ENCODE measurements at places on chromosomes 7 and 10. TPM values are rescaled to one million over a fixed set of nuclear protein-coding genes. Genes with fewer than 3 reads are reported as not detected.

The EN2 gene
- polyA plus RNA-seq = not detected

DNA sequence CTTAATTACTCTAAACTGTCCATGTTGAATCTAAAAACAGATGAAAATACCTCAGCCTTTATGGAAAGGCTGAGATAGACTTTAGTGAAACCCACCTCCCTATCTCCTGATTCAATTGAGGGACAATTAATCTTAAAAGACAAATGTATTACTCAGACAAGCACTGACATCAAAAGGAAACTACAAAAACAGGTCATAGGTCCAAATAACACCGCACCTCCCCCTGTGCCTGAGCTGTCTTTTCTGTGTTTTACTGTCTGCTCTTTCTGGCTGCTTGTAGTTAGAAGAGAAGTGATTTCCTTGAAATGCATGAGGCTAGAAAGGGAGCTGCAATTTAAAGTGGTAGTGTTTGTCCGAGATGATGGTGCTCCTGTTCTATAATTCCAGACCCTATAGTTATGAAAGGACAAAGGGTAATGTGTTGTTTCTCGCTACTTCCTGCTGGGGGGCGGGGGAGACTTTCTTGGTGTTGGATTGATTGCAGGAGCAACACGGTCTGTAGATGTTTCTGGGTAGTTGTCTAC lies 16.0 kb downstream of the AKR1C8 start:
- DNase-seq = no peak

- DNase-seq = no peak
These were observed 59.7 kb upstream of the CCDC71L start for GRCh38 chr7:106720641-106721040.

DNA sequence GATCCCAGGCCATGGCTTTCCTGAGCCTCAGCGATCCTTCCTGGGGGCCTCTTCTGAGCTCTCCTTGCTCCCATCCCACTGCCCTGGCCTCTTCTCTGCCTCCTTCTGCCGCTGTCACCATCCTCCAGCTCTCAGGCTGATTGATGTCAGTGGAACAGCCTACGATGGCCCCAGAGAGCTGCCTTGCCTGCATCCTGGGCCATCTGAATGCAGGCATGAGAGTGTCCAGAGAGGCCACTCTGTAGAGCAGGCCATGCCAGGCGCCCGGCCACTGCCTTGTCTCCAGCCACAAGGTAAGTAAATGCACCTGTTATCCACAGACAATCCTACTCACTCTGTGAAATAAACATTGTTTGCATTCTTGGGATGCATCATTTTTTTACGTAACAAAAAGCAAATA lies 171.4 kb upstream of the PPP2R2D start:
- DNase-seq = no peak

DNA sequence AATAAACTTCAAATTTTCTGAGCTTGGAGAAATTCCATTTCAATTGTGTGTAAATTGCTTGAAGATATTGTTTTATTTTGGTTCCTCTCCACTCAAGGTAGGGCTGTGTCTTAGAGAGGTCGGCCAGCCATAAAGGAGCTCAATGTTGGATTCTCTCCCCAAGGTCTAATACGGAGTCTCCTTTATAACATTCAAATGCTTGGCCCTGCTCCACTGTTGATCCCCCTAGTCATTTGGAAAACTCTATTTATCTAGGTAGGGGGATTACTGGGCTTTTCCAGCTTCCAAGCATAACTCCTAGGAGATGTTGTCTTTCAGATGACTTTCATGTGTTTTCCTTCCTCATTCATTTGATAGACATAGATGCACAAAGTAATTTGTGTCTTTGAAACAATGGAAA lies 170.9 kb downstream of the LRMDA start:
- DNase-seq = no peak

GRCh38 chr7:129821476-129821875 lies 131.3 kb downstream of the UBE2H start:
- no peak for DNase-seq

GRCh38 chr10:122163174-122164022 lies 107.7 kb upstream of the BTBD16 start:
- no peak for DNase-seq
